ENCODE measurements at places on chromosomes 2 and 18. TPM values are rescaled to one million over a fixed set of nuclear protein-coding genes. Genes with fewer than 3 reads are reported as not detected.

DNA sequence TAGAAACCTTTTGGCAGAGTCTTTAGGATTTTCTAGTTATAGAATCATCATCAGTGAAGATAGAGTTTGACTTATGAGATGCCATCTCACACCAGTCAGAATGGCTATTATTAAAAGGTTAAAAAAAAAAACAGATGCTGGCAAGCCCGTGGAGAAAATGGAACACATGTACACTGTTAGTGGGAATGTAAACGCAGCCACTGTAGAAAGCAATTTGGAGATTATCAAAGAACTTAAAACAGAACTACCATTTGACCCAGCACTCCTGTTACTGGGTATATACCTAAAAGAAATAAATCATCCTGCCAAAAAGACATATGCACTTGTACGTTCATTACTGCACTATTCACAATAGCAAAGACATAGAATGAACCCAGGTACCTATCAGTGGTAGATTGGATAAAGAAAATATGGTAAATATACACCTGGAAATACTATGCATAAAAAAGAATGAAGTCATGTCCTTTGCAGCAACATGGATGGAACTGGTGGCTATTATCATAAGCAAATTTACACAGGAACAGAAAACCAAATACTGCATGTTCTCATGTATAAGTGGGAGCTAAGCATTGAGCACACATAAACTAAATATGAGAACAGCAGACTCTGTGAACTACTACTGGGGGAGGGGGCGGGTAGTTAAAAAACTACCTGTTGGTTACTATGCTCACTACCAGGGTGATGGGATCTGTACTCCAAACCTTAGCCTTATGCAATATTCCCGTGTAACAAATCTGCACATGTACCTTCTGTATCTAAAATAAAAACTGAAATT, 279.0 kb downstream of the KIAA1328 start:
- no peak for DNase-seq

DNA sequence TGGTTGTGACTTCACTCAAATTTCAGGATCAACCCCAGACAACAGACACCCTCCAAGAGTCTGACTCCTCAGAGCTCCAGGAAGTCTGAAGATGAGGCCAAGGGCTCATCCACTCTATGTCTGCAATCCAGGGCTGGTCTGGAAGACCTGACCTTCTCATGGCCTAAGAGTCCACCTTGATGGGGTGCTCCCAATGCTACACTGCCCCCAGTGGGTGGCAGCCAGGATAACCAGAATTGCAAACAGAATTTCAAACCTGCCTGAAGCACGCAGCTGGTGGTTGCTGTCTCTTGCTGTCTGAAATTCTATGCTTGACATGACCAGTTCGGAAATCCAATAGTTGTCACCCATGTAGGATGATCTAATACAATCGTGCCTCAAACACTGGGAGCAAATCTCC, 96.0 kb downstream of the UXS1 start:
- DNase-seq, result no peak

- DNase-seq, result peak; percentile 81
These were observed 70.8 kb downstream of the RTN4 start for GRCh38 chr2:54979321-54980044.

- no peak for DNase-seq
These were observed 407.5 kb upstream of the NRP2 start for GRCh38 chr2:205274801-205275200.

DNA sequence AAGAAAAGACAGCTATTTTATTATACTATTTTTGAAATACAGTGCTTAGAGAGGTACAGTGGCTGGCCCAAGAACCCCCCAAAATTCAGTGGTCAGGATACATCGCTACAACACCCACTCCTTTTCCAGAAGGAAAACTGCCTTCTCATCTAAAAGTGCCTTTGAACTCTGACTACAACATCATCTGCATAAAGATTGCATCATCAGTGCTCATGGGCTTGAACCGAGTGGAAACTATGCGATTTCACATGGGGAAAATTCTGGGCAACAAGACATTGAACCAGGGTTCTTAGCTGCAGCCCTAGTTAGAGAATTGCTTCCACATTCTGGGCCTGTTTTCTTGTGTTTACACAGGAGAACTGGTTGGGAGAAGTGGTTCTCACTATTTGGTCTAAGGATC, 294.6 kb upstream of the SLC14A2 start:
- DNase-seq, result peak; percentile 17

The FHOD3 gene
- total RNA-seq, result 4.4 TPM

The WDR35 gene
- 25.9 TPM for total RNA-seq
